ELR (cell line): ENCODE measurements at places on chromosomes 1 and 21.

GRCh38 chr1:68183895-68184294 lies 48.4 kb downstream of the WLS start:
- no peak for DNase-seq

- no peak for DNase-seq
Measured at GRCh38 chr1:224274970-224275626, 54.9 kb downstream of the NVL start.

- DNase-seq, result no peak
Measured at GRCh38 chr1:87684194-87684593, 355.5 kb downstream of the LMO4 start.

DNA sequence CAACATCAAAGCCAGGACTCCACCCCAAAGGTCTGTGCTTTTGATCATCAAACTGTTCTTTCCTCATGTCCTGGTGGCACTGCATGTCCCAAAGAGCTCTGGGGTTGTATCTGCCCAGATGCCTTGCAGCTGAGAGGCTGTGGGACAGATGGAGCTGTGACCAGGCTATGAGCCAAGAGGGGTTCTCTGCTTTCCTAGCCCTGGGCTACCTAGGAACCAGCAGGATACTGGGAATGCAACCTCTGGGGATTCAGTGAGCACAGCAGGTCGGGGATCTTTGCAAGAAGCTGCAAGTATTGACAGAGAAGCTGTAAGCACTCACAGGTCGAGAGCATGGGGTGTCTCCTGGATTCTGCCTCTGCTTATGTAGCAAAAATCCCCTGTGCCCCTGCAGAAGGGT lies 186.6 kb downstream of the GRIK3 start:
- no peak for DNase-seq

DNA sequence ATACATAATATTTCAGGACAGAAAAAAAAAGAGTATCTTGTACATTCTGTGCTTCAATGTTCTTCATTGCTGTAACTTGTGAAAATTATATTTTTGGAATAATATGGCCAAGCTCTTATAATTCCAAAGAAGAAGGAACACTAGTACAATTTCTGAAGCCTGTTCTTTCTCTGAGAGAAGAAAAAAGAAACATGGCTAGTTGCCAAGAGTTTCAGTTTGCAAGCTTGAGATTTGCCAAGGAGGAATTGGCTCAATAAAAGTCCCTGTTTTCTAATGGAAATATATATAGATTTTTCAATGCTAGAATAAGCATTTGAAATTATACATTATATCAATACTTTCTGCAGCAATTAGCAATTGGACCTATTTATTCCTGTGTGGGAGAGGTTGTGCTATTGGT lies 285.2 kb upstream of the NEGR1 start:
- DNase-seq, result no peak

GRCh38 chr1:59322814-59323213 lies 25.9 kb downstream of the FGGY start:
- DNase-seq, result no peak

GRCh38 chr1:81804312-81804711 lies 3.6 kb downstream of the ADGRL2 start:
- DNase-seq, result no peak

DNA sequence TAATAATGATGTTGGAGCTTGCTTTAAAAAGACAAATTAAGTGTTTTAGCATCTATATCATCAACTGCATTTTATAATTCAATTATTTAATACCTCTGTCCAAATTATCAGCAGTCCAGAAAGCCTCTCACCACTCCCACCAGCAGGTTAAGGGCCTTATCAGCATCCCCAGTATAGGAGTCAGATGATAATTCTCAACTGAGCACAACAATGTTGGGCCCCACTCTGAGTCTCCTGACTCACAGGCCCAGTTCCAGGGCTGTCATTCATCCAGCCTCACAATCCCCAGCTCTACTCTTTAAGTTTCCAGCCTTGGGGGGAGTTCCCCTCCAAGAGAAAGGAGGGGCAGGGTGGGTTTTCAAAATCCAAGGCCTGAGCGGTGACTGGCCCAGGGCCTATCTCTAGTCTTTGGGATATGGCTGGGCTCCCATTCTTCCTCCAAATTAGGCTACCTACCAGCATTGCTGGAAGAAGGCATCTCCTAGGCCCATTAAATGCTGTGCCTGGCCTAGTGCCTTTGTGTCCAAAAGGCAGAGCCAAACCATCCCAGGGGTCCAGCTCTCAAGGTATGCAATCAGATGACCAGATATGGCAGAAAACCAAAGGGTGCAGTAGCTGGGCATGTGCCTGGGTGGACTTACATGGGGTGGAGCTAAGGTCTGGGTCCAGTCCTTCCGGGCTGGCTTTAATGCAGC lies 134.1 kb downstream of the GLUL start:
- no peak for DNase-seq

- no peak for DNase-seq
Measured at GRCh38 chr21:35223480-35224156, 174.5 kb upstream of the RUNX1 start.

- DNase-seq, result no peak
Measured at GRCh38 chr1:233639611-233640010, 25.7 kb downstream of the KCNK1 start.

- DNase-seq, result no peak
Measured at GRCh38 chr1:84426376-84426775, 28.1 kb downstream of the DNASE2B start.

DNA sequence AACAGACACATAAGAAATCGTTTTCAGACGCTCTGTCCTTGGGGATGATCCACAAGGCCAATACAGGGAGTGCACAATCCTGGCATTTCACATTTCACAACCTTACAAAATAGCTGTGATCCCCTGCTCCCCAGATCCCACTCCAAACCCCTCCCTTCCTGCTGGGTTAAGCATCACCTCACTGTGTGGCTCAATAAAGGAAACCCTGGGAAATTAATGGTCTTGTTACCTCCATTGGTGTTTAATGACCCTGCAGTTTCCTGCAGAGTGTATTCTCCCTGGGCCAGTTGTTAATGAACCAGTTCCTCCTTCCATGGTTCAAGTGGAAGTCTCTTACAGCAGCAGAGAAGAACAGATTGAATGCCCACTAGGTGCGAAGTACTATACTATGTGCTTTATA lies 334.7 kb downstream of the OMA1 start:
- DNase-seq, result no peak

DNA sequence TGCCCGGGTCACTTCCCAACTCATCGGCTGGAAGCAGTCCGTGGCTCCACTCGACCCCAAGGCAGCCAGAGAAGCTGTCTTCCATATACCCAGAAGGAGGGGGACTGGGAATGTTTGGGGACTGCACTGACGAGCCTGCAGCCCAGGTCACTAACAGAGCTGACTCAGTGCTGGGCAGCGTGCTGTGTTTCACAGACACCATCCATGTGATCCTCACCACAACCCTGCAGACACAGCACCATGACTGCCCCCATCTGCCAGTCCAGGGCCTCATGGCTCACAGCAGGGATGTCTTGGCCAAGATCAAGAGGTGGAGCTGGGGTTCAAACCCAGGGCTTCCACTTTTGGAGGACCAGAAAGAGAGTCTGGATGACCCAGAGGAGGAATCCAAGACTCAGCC lies 67.9 kb downstream of the KLHDC7A start:
- DNase-seq, result no peak

GRCh38 chr1:225449261-225449660 lies 21.4 kb upstream of the LBR start:
- DNase-seq, result peak; percentile 38

GRCh38 chr1:241606544-241606943 lies 33.6 kb downstream of the CHML start:
- DNase-seq, result peak; percentile 78

- no peak for DNase-seq
Measured at GRCh38 chr1:53396573-53397268, 62.5 kb upstream of the DMRTB1 start.

GRCh38 chr1:245153081-245153551 lies 1.7 kb upstream of the KIF26B start:
- DNase-seq, result peak; percentile 82

GRCh38 chr1:89604414-89604735 lies 28.5 kb upstream of the LRRC8C start:
- DNase-seq, result no peak

DNA sequence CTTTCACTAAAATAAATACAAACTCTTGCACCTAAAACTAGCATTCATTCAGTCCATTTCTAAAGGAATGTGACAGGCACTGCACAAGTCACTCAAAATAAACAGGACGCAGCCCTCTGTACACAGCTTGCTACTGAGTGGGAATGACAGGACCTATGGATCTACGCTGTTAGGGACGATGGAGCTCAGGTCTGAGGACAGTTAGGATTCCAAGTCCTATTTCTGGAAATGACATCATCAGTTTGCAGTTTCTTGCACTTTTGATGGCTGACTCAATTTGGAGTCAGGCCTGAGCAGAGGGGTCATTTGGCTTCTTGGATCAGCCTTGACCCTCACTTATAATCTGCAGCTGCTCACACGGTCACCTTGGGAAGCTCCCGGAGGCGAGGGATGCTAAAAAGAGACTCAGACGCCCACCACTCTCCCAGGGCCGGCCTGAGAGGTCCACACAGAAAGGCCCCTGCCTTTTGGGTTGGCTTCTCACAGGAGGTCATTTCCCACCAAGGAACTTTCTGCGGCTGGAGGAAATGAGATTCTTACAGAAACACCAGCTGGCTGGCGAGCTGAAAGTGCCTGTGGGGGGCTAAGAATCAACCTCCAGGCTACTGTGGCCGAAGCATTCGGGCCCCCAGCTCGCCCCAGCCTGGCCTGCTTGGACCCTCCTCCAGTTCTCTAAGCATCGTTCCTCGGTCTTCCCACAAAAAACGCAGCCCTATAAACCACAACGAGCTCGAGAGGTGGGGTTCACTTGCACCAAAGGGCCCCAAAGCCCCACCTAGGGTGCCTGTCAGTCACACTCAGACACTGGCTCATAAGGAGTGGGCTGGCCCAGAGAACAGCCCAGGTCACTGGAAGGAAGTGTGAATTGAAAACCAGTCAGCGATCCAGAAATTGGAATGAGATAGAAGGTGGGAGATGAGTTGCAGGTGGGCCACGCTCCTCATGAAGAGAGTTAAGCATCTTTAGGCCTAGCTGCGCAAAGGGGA lies 8.9 kb upstream of the PDE9A start:
- DNase-seq, result peak; percentile 8

GRCh38 chr1:100328133-100328532 lies 24.2 kb upstream of the CDC14A start:
- DNase-seq, result no peak
